ENCODE measurements at places on chromosomes 13 and 19. TPM values are rescaled to one million over a fixed set of nuclear protein-coding genes. Genes with fewer than 3 reads are reported as not detected.

CEACAM5 gene
- not detected for total RNA-seq

DACH1 gene
- 3.1 TPM for total RNA-seq

ZNF793 gene
- total RNA-seq: 5.1 TPM

PROZ gene
- total RNA-seq: not detected

PALM3 gene
- 0.50 TPM for total RNA-seq

CNN1 gene
- total RNA-seq: 208 TPM

TMEM59L gene
- total RNA-seq: 3.3 TPM

FARP1 gene
- 23.7 TPM for total RNA-seq

GCDH gene
- 26.1 TPM for total RNA-seq

ZNF835 gene
- total RNA-seq: 2.2 TPM

MYO1F gene
- 13.2 TPM for total RNA-seq

SYNGR4 gene
- not detected for total RNA-seq

CCDC70 gene
- total RNA-seq: not detected

IL17D gene
- total RNA-seq: 1.8 TPM

CRB3 gene
- not detected for total RNA-seq

OVOL3 gene
- not detected for total RNA-seq

MCEMP1 gene
- total RNA-seq: 1.2 TPM

SCEL gene
- 0.08 TPM for total RNA-seq

ANKLE1 gene
- total RNA-seq: 0.47 TPM

KLK13 gene
- total RNA-seq: 0.65 TPM

CD209 gene
- total RNA-seq: 39.5 TPM

PEG3 gene
- total RNA-seq: 10.7 TPM

HPN gene
- 5.6 TPM for total RNA-seq

CFD gene
- total RNA-seq: 861 TPM

ZNF160 gene
- total RNA-seq: 17.0 TPM

RASAL3 gene
- 2.0 TPM for total RNA-seq

Measured in left cardiac atrium (tissue), 4 donors.